Right cardiac atrium (tissue), 5 donors: ENCODE measurements at places on chromosomes 5 and 9. TPM values are rescaled to one million over a fixed set of nuclear protein-coding genes. Genes with fewer than 3 reads are reported as not detected.

GRCh38 chr5:181120306-181120705 lies 10.7 kb downstream of the OR2V1 start:
- no peak for DNase-seq

DNA sequence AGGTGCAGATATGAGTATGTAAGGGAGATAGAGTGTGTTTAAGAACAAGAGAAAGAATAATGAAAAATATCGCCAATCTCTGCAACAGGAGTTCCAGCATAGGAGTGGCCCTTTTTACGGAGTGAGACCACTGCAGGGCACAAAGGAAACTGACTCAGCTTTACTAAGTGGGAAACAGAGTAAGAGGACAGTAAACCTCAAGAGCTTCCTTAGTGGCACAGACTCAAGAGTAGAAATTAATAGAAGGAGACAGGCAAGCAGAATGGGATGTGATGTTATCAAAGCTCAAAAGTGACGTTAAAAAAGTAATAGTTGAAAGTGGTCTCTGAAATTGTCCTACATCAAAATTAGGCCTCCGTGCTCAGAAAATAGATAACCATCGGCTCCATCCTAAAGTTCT lies 2.1 kb upstream of the SH3RF2 start:
- DNase-seq: no peak

GRCh38 chr5:33524476-33524875 lies 83.7 kb downstream of the TARS1 start:
- no peak for DNase-seq

- no peak for DNase-seq
These were observed 346.5 kb downstream of the NFIB start for GRCh38 chr9:13967438-13967837.

- no peak for DNase-seq
These were observed 48.1 kb downstream of the FOCAD start for GRCh38 chr9:20732118-20732517.

EGFL7 gene
- total RNA-seq: 82.5 TPM

IFNK gene
- not detected for total RNA-seq

ADGRV1 gene
- total RNA-seq: 0.67 TPM
